CD4-positive, alpha-beta T cell treated with Interleukin-12 subunit alpha and Interleukin-12 subunit beta, for 1 hour (primary cell): ENCODE measurements at places on chromosomes 3 and 15.

- no peak for DNase-seq
Measured at GRCh38 chr15:67606742-67607141, 64.2 kb downstream of the MAP2K5 start.

- DNase-seq = no peak
Measured at GRCh38 chr3:133049491-133049890, 11.3 kb downstream of the TMEM108 start.

- DNase-seq = no peak
Measured at GRCh38 chr3:149654188-149654601, 3.6 kb downstream of the WWTR1 start.

DNA sequence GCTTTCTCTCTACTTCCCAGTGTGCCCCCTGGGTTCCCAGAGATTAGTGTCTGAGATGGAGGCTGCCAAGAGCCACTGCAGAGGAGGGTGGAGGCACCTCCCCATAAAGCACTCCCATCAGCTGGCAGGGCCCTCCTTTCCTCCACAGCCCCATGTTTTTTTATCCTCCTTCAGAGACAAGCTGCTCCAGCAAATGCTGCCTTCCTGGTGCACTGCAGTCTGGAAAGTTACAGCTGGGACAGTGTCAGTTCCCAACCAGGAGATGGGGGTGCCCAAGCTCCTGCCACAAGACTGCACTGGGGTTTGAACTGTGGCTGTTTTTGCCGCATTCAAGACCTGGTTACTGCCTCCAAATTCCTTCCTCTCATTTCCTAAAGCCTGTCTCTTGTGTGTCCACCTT is 206.1 kb downstream of the CADPS start:
- no peak for DNase-seq

GRCh38 chr3:187079090-187080022 is 59.9 kb downstream of the RPL39L start:
- no peak for DNase-seq

DNA sequence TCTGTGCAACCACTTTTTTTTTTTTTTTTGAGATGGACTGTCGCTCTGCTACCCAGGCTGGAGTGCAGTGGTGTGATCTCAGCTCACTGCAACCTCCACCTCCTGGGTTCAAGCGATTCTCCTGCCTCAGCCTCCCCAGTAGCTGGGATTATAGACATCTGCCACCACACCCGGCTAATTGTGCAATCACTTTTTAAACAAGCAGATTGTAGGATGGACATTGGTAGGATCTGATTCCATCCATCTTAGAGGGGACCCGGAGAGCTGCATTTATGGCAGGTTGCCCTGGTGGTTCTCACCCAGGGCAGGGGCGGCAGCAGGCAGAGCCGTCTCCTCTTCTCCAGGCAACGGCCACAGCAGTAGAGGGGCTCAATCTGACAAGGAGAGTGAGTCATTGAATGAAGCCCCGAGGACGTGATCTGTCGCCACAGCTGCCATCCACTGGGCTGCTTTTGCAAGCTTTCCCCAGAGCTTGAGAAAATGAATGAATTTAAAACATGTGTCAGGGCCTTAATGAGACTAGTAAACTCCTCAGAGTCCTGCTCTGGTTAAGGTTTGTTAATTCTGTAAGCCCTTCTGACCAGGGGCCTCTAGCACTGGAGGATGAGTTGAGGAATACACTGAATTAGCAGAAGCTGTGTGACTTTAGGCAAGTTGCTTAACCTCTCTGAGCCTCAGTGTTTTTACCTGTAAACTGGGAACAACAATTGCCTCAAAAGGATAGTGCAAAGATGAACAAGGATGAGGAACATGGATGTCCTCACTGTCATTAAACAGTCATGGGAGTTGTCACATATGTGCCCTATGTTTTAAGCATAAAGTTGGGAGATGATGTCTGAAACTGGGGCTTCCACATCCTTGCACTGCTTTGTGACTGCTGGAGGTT is 129.1 kb downstream of the ASB7 start:
- DNase-seq = no peak

GRCh38 chr3:112647122-112647521 is 6.2 kb upstream of the CCDC80 start:
- no peak for DNase-seq

DNA sequence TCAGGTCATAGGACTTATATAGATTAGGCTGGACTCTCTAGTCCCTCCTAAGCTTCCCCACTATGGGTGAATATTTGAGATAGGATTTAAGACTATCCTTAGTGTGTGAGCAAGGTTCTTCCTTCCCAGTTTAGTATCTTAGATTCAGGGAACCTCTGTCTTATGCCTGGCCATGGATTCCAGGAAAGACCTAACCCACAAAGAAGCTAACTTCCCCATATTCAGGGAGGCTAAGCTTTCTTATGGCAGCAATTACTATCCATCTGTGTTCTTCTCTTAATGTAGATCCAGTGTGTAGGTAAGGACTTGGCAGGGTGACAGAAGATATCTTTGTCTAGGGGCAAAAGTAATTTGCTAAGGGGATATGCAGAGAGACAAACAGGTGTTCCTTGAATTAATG is 25.5 kb upstream of the PIK3R4 start:
- DNase-seq = no peak

GRCh38 chr3:159923956-159924355 is 64.7 kb upstream of the IL12A start:
- no peak for DNase-seq

- no peak for DNase-seq
Measured at GRCh38 chr3:50078622-50079021, 10.1 kb upstream of the RBM5 start.

GRCh38 chr3:101230618-101231017 is 89.8 kb downstream of the IMPG2 start:
- DNase-seq = no peak

DNA sequence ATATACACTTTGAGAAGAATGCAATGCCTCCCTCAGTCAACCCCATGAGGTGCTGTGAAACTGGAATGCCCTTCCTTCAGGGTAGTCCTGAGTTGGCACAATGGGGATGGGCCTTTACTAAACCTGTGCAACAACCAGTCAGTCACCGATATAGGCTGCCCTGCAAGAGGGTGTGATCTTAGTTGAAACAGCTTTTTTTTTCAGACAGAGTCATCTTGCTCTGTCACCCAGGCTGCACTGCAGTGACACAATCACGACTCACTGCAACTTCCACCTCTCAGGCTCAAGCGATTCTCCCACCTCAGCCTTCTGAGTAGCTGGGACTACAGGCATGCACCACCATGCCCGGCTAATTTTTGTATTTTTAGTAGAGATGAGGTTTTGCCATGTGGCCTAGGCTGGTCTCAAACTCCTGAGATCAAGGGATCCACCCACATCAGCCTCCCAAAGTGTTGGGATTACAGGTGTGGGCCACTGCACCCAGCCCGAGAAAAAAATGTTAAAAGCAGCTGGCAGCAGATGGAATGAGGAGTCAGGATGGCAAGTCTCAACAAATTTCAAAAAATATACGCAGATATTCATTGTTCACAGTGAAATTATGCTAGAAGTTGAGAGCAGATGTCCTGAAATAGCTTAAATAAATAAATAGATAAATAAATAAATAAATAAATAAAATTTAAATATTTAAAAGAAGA is 31.8 kb downstream of the MYO5A start:
- DNase-seq = no peak

- no peak for DNase-seq
Measured at GRCh38 chr3:96966181-96966929, 152.0 kb downstream of the EPHA6 start.

DNA sequence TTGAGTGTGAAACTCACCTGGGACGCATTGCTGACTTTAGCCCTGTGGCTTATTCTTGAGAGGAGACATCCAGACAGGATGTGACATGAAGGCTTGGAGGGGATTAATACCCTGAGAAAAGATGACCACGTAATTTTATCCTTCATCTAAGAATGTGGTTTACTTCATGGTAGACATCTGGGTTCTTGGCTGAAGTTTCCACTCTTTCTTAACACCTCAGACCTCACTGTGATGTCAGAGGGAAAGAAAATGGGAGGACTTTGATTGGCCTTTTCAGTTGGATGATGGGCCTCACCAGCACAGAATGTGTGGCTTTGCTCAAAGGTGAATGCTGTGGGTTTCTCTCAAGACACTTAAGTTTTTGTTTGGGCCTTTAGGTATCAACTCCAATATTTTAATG is 16.5 kb downstream of the GORASP1 start:
- DNase-seq = no peak

- DNase-seq = no peak
Measured at GRCh38 chr3:113063126-113063894, 72.5 kb downstream of the GTPBP8 start.

DNA sequence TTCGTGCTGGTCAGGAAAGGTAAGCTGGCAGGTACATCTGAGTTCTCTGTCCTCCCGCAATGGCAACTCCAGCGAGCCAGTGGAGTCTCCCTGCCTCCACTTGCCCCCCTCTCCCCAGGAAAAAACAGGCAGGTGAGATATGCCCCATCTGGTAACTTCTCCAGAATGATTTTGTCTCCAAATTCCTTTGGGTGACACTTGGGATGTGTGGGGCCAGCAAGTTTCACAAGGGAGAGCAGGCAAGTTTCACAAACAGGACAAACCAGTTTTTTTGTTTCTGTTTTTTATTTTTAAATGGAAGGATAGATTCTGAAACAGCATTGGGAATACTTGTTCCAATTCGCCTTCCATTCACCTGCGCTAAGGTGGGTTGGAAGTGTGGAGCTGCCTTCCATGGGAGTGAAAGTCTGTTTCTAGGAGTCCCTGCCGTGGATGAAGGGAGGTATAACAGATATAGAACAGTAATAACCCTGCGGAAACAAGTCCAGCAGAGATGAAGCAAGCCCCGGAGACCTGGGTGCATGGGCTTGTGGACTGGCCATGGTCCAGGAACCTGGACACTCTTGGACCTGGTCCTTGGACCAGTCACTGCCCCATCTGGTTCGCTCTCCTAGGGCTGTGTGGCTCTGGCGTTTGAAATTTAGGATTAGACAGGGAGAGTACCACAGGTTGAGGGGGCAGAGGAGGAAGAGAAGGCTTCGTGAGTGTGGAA is 22.9 kb upstream of the KIF23 start:
- DNase-seq = no peak

DNA sequence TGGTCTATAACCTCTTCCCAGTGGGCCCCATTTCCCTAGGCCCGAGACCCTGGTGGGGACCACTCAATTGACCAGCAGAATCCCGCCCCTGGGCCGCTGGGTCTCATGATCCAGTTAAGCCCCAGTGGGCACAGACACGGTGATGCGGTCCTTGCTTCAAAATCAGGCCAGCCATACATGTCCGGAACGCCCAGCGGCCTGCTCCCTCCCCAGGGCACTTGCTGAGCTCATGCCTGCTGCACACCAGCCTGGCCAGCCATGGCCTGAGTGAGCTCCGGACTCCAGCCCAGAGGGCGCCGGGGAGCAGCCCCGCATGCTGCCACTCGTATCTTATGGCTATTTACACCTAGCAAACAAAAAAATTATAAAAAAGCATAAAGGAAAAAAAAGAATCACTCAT is 34.4 kb upstream of the IQSEC1 start:
- no peak for DNase-seq

GRCh38 chr3:122921791-122922651 is 105.5 kb downstream of the SEMA5B start:
- peak; percentile 16 for DNase-seq

DNA sequence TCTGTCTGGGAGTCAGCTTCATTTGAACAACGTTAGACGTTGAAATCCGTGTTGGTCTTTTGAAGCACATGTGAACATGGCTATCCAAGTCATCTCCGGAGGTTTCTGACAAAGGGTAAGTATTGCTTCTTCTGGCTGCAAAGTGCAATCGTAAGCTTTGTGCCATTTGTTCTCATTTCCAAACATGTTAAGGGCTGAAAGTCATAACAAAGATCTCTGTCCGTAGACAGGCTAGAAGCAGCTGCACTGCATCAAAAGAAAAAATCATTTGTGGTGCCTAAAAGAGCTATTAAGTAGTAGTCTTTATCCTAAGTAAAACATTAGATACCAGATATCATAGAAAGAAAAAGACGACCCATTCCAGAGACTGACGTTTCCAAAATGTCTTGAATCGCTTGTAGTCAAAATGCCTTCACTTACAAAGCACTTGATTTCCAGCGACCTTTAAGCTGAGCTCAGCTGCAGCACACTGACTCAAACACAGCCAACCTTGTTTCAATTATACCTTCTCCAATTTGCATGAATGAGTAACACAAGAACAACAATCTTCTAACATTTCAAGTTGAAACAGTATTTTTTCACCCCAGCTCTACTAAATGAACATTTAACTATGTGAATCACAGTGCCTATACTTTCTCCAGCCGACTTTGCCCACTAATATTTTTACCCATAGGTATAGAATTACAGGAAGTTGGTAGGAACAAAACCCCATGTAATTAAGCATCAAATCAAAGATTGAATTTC is 76.6 kb downstream of the NEDD4 start:
- no peak for DNase-seq

DNA sequence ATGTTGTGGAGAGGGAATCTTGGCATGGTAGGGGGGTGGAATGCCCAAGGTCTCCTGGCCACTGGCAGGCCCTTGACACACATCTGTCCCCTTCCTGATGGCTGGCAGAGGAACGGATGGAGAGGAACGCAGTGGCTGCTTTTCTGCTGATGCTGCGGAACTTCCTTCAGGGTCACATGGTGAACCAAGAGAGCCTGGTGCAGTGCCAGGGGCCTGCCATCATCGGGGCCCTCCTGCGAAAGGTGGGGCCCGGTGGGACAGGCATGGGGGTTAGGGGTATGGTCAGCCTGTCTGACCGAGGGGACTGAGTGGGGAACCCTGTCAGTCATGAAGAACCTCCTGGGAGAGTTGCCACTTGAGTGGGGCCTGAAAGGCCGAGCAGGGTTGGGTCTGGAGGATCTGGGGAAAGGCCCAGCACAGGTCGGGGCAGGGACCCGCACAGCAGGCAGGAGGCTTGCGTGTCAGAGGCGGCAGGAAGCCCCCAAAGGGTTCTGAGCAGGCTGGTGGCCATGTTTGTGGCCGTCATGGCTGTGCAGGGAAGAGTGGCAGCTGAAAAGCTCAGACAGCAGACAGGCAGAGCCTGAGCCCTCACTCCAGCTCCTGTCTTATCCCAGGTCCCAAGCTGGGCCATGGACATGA is 18.1 kb downstream of the NBEAL2 start:
- no peak for DNase-seq

- DNase-seq = no peak
Measured at GRCh38 chr15:65006876-65007275, 17.2 kb upstream of the SPG21 start.

DNA sequence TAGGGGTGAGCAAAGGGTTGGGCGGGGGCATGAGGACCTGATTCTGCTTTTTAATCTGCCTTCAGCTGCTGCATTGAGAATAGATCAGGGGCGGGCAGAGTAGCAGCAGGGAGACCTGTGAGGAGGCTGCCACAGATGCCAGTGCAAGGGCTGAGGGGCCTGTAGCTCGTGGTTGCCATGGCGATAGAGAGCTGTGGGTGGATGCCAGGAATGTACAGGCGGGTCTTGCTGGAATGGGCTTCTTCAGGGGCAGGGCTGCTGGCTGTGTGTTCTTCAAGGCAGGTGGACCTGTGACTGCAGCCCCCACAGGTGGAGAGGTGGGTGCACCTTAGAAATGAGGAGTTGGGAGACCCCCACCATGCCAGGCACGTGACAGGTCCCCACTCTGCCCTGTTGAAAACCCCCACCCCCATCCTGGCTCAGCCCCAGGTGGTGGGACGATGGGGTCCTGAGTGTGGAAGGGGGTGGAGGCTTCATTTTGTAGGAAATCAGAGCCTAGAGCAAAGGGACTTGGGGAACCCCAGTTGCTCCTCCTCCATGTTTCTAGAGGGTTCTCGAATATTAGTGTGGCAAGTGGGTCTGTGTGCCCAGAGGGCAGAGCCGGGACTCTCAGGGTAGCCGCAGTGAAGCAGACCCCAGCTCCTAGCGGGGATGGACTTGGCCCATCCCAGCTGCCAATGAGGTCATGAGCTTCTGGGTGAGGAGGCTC is 38.3 kb downstream of the SLC6A6 start:
- no peak for DNase-seq
